ENCODE measurements at places on chromosomes 7 and 10.

DNA sequence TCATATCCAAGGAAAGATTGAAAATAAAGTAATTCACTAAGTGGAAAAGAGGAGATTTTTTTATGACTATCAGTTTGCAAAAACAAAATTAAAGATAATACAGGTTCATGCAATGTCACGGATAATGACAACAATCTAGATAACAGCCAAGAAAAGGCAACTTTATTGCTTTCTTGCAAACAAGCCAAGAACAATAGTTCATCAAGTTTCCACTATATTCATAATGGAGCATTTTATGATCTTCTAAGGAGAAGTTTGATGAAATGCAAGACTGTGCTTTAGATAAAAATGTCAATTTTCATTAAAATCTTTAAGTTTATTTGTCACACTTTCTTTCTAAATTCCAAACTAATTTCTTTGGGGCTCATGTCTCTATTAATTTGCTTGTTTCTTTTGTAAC lies 53.9 kb upstream of the NRP1 start:
- DNase-seq: no peak

DNA sequence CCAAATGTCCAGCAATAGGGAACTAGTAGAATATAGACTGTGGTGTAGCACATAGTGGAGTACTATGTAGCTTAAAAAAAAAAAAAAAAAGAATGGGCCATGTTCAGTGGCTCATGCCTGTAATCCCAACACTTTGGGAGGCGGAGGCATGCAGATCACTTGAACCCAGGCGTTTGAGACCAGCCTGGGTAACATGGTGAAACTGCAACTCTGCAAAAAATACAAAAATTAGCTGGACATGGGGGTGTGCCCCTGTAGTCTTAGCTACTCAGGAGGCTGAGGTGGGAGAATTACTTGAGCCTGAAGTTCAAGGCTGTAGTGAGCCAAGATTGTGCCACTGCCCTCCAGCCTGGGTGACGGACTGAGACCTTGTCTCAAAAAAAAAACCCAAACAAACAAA lies 64.4 kb downstream of the CHN2 start:
- DNase-seq: no peak

DNA sequence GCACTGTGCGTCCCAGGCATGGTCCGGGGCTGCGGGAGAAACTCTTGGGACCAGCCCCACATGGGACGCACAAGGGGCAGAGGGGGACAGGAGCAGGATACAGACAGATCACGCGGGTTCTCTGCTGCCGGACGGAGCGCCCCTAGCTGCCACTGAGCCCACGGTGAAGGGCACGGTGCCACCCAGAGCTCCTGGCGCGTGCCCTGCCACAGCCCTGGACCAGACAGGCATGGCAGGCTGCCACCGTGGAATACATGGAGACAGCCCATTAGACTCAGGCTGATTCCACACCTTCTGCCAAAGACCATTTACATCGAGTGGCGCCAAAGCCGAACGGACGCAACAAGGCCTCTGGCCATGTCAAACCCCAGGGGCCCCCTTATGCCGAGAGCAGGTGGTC lies 90.4 kb downstream of the MAD1L1 start:
- DNase-seq: no peak

DNA sequence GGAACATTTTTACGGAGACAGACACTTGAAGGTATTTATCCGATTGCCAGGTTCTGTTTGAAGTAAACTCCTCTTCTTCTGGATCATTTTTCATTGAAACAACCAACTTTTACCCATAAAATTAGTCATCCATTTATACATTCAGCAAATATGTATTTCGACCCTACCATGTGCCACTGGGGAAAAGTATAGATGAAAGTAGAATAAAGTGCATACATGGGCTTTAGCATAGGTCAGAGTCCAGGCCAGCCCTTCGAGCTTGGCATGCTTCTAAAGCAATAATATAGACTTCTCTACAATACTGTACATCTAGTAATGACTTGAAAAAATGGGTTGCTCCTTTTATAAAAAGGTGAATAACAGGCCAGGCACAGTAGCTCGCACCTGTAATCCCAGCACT lies 10.1 kb downstream of the SLC25A16 start:
- no peak for DNase-seq

DNA sequence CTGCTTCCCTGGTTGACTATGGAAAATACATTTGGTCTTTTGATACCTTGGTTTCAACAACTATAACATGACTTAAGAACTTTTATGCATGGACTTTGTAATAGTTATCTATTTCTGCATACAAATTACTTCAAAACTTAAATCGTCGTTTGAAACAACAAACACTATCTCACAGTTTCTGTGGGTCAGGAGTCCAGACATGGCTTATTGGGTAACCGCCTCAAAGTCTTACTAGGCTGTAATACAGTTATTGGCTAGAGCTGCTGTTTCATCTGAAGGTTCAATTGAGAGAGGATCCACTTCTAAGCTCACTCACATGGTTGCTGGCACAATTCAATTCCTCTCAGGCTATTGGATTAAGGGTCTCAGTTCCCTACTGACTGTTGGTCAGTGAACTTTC lies 135.1 kb downstream of the LYZL1 start:
- no peak for DNase-seq

DNA sequence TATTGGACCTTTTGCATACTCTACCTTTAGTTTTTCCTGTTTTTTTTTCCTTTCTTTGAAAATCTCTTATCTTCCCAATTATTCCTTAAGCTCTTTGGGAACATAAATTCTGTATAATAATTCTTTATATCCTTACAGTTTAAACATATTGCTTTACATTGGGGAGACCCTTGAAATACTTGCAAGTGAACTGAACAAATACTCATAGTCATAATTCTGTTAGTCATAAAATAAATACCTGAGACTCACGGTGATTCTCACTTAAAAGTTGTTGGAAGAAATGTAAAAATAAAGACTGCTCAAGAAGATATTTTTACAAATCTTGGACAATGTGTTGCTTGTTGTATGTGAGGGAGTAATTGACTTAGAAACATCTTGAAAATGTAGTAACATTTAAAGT lies 515.2 kb upstream of the POT1 start:
- no peak for DNase-seq

DNA sequence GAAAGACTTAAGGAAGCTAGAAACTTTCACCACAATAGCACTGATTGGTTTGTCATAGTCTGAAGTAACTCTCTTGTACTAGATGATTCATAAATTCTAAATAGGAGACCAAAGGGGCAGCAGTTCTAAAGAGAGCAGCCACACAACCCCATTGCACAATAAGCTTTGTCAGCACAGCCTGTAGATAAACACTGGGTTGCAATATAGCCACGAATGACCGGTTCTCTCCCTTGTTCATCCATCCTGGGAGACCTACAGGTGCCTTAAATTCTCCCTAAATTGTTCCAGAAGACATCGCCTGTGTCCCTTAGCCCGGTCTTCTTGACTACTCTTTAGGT lies 167.0 kb downstream of the SNX13 start:
- peak; percentile 17 for DNase-seq

DNA sequence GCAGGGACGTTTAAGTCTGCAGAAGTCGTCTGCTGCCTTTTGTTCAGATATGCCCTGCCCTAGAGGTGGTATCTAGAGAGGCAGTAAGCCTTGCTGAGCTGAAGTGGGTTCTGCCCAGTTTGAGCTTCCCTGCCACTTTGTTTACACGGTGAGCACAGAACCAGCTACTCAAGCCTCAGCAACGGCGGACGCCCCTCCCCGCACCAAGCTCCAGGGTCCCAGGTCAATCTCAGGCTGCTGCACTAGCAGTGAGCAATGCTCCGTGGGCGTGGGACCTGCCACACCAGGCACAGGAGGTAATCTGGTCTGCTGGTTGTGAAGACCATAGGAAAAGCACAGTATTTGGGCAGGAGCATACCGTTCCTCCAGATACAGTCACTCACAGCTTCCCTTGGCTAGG lies 148.1 kb upstream of the LAMB4 start:
- no peak for DNase-seq

GRCh38 chr10:69802424-69803161 lies 887 bp downstream of the COL13A1 start:
- DNase-seq: peak; percentile 93

All from osteoblast (primary cell).